ENCODE measurements at places on chromosomes 5 and 9.

DNA sequence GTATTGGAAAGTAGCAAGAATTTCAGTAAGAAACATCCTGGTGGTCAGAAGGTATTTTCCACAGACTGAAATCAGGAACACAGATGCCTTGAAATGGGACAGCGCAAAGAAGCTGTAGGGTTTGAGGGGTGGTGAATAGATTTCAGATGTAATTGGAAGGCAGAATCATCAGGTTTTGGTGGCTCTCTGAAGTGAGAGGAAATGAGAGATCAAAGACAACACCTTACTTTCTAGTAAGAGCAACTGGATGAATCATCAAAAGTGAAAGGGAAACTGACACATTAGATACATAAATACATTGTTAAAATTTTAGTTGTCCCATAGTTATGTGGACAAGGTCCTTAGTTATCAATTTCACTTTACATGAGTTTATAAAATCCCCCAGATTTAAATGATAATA, 188.2 kb upstream of the SLC27A6 start:
- no peak for DNase-seq

GRCh38 chr5:175336781-175337180, 107.2 kb downstream of the DRD1 start:
- no peak for DNase-seq

DNA sequence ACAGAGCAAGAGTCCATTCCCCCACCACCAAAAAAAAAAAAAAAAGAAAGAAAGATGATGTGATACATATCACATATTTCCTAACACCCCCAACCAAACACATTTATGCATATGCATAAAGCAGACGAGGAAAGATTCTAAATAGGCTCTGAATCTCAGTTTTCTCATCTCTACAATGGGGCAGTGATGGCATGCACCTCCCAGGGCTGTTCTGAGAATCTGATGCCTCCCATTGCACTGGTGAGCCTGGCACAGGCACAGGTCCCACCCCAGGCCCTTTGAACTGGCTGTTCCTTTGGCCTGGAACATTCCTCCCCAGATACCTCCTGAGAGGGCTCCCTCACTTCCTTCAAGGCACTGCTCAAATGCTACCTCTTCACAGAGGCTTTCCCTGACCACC, 116.5 kb downstream of the C9orf50 start:
- no peak for DNase-seq

DNA sequence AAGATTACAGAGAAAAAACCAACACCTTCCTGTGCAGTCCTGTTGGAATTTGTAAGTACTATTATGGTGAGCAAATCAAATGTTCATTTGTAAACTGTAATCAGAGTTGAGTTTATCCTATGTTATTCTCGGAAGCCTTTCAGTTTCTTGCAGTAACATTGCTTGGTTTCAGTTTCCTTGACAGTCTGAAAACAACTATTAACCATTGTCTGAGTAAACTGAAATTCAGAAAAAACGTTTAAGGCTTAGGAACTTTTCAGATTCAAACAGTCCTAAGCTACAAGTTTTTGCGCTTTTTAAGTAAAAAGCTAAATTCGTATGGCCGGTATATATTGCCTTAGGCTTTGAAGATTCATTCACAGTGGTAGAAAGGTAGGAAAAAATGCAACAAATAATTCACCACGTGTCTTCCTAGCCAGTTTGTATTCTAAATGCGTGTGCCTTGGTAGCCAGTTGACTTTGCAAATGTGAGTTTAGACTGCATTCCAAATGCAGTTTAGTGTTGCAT, 2.5 kb downstream of the GPBP1 start:
- DNase-seq, result no peak

DNA sequence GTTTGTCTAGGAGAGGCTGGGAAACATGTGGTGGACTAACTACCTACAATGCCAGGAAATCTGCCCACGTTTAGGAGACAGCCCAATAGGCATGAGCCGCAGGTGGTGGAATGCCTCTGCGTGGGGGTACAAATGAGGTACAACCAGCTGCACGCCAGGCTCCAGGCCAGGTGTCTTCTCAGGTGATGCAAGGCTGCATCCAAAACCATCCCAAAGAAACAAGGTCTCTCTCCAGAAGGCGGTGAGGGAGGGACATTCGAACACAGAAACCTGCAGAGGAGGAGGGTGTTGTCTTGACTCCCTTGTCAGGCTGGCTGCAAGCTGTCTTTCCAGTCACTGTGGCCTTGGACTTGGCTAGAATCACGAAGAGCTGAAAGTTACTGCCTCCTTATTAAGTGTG, 11.6 kb downstream of the ANKH start:
- DNase-seq, result no peak

DNA sequence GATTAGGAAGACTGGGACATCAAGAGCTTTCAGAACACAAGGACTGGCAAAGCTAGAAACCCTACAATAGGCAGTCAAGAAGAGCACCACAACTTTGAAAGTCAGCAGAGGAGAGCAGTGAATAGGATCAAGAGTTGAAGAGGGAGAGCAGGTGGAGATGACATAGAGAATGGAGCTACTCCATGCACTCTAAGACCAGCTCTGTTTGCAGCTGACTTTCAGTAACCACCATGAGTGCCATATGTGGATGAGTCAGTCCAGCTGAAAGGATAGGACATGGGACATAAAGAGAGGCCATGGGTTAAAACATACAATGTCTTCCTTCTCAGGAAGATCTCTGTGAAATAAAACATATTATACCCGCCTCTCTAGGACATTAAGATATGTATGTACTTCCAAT, 289.1 kb upstream of the KLF4 start:
- no peak for DNase-seq

DNA sequence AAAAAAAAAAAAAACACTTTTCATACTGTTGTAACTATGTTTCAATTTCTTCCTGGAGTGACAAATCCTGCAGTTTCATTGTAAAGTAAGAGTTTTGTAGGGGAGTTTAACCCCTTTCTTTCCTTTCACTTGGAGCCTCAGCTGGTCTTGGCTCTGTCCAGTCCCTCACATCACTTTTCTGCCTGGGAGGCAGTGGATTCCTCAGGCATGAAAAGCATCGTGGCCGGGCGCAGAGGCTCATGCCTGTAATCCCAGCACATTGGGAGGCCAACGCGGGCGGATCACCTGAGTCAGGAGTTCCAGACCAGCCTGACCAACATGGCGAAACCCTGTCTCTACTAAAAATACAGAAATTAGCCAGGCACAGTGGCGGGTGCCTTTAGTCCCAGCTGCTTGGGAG, 45.6 kb upstream of the MYO10 start:
- DNase-seq, result no peak

DNA sequence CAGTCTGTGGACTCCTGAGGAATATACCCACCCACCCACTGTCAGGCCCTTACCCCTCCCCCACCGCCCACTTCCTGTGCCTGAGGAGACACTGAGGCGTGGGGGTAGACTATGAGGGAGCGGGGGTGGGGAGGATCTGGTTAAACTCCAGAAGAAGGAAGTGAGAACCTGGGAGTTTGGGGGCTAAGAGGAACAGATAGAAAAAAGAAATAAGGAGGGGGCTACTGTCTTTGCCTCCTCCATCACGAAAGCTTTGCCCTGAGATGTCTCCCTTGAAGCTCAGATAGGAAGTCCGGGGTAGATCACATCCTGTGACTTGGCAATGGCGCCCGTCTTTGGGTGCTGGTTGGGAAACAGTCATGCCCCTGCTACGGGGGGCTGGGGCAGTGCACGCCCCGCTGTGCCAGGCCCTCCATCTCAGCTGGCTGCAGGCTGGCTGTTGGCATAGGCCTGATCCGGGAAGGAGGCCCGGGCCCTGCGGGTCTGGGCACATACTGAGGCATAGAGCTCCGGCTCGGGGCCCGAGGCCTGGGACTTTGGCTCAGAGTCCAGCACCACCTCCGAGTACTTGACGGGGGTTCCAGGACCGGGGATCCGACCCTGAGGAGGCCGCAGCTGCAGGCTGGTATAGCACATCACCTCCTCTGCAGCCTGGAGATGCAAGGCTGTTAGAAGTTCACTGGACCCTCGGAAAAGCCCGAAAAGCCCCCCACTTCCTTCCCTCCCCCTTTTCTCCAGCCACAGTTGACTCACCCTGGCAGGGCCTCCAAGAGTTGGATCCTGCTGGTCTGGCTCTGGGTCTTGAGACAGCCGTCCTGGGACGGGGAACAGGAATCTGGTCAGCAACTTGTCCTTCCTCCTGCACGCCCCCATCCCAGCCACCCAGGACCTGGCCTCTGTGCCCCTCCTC, 1.0 kb downstream of the SIT1 start:
- peak; percentile 43 for DNase-seq

DNA sequence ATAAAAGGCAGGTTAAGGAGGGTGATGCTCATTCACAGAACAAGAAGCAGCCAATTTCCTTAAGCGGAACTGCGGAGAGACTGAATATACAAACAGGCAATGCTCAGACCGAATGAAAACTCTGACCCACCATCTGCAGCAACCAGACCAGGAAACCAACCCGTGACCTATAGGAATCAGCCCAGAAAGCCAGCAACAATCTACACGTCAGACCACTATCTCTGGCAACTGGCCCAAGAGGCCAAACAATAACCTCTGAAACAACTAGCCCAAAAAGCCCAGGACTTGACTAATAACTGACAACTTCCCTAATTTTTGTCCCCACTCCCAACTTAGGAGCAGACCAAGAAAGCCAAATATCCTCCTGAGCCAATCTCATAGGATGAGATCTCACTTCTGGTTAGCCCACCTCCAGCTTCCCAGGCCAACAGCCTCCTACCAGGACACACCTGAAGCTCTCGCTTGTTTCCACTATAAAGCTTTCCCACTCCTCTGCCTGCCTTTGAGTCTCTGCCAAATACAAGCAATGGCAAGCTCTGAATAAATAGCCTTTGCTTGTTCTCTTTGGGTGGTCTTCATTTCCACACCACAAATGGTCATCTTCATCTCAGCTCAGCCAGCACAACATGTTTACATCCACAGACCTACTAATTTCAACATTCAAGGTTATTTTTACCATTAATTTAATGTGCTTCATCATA, 168.5 kb downstream of the HSD17B3 start:
- DNase-seq, result no peak

DNA sequence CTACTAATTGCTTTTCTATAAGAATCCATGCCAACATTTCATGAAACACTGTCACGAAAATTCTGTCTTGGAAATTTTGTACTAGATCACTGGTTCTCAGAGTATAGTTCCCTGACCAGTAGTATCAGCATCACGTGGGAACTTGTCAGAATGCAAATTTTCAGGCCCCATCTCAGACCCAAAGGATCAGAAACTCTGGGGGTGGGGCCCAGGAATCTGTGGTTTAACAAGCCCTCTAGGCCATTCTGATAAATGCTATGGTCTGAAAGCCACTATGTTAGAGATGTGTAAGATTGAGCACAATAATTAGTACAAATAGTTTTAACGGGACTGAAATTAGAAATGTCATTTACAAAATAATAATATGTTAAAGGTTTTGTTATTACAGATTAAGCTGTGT, 615.7 kb upstream of the ARRDC3 start:
- no peak for DNase-seq

DNA sequence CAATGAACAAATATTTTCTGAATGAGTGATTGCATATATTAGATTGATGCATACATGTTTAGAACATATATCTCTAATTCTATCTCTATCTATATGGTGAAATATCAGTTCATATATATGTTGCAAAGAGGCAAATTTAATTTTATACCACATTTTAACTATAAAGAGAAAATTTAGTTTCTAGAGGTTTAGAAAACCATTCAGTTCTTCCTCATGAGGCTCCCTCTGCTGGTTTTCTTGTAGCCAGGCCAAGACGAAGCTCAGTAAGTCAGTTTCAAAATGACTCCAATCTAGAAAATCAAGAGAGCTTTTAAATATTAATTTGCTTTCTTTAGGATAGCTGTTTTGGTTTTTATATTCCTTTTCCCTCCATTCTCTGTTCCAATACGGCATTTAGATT, 312.1 kb downstream of the TMEM232 start:
- DNase-seq, result no peak

DNA sequence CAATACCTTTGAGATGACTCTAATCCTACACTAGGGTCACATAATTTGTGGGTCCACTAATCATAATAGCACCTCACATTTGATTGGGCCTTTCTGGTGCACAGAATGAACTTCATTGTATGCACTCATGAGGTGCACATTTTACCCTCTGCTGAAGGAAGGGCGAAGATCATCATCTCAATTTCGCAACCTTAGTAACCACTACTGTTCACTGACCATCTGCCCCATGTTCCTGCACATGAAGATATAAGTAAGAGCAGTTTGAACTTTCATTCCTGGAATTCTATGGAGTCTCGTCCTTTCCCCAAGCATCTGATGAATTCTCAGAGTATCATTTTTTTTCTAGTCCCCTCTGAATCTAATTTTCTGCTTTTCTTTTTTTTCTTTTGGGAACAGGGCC, 21.2 kb downstream of the GAS1 start:
- no peak for DNase-seq

GRCh38 chr9:84139296-84140070, 158.9 kb downstream of the RMI1 start:
- no peak for DNase-seq

Measured in stimulated activated CD4-positive, alpha-beta T cell treated with anti-CD3 and anti-CD28 coated beads, Interleukin-12 subunit alpha, Interleukin-12 subunit beta, amount 100 ng/mL, for 4 hours (primary cell).